Activated naive CD8-positive, alpha-beta T cell treated with anti-CD3 and anti-CD28 coated beads for 36 hours (primary cell): ENCODE measurements at places on chromosomes 16 and 17.
A peak's percentile ranks its signal among the peaks of the same experiment; 100 is the strongest.

- DNase-seq = peak; percentile 26
Measured at GRCh38 chr17:7932483-7932891, 481 bp downstream of the CNTROB start.

DNA sequence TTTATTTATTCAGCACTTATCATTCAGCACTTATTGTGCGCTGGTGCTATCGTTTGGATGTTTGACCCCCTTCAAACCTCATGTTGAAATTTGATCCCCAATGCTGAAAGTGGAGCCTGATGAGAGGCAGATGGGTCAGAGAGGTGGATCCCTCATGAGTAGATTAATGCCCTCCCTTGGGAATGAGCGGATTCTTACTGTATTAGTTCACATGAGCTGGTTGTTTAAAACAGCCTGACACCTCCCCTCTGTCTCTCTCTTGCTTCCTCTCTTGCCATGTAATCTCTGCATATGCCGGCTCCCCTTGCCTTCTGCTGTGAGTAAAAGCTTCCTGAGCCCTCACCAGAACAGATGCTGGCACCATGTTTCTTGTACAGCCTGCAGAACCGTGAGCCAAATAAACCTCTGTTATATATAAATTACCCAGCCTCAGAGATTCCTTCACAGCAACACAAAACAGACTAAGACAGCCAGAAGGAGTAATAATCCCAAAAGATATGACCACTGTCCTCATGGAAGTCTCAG lies 111.1 kb downstream of the CACNG3 start:
- DNase-seq = no peak

DNA sequence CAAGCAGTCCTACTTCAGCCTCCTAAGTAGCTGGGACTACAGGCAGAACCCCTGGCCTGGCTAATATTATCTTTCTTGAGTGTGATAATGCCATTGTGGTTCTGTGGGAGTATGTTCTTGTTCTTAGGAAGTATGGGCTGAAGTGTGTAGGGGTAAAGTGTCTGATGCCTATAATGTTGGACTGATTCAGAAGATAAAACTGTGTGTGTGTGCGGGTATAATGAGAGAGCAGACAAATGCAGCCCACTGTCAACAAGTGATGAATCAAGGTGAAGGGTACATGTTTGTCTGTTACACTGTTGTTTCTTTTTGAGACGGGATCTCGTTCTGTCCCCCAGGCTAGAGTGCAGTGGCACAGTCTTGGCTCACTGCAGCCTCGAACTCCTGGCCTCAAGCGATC lies 127.5 kb downstream of the CLEC16A start:
- no peak for DNase-seq

- no peak for DNase-seq
Measured at GRCh38 chr17:83008526-83008925, 70.9 kb upstream of the METRNL start.

- no peak for DNase-seq
Measured at GRCh38 chr17:75685499-75685898, 18.4 kb downstream of the SAP30BP start.
